Activated naive CD4-positive, alpha-beta T cell treated with anti-CD3 and anti-CD28 coated beads for 36 hours (primary cell): ENCODE measurements at places on chromosomes 7 and 10.

- DNase-seq, result peak; percentile 67
Observed at GRCh38 chr10:97701438-97702069, 12.0 kb upstream of the MARVELD1 start.

DNA sequence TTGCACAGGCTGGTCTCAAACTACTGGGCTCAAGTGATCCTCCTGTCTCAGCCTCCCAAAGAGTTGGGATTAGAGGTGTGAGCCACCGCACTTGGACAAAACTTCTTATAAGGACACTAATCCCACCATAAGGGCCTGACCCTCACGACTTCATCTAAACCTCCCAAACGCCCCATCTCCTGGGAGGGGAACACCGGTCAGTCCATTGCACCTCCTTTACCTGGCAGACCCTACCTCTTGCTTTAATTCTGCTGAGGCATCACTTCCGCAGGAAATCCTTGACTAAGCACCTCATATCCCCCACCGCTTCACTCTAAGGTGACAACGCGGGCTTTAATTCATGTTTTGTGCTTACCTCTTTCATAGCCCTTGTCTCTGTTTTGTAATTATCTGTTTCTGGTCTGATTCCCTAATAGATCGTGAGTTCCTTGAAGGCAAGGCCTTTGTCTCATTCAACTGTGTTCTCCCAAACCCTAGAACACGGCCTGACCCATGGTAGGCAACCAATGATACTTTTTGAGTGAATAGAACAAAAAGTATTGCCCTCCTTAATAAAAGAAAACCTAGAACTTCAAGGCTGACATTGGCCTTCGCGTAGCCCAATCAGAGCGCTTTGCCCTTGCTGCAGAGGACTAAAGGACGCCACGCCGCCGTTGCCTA is 481 bp upstream of the ZNF862 start:
- DNase-seq, result no peak

GRCh38 chr10:78759456-78760120 is 309.2 kb upstream of the ZMIZ1 start:
- no peak for DNase-seq

DNA sequence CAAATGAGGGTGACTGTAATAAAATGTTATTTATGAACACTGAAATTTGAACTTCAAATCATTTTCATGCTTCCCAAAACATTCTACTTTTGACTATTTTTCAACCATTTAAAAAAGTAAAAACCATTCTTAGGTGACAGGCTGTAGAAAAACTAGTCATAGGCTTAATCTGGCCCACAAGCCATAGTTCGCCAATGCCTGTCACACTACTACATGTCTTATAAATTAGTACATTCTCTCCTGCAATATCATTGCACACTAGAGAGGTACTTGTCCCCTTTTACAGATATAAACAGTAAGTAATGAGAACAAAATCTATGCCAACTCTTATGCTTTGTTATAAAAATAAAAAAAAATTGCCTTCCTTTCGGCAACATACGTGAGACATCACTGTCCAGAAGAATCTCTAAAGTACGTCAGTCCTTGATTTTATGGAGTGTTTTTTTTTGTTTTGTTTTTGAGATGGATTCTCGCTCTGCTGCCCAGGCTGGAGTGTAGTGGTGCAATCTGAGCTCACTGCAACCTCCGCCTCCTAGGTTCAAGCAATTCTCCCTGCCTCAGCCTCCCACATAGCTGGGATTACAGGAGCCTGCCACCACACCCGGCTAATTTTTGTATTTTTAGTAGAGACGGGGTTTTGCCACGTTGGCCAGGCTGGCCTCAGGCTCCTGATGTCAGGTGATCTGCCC is 23.2 kb downstream of the UPF2 start:
- DNase-seq, result no peak

- DNase-seq, result no peak
Observed at GRCh38 chr7:94391726-94392392, 2.8 kb upstream of the COL1A2 start.

- no peak for DNase-seq
Observed at GRCh38 chr10:44937196-44938005, 22.2 kb upstream of the RASSF4 start.

DNA sequence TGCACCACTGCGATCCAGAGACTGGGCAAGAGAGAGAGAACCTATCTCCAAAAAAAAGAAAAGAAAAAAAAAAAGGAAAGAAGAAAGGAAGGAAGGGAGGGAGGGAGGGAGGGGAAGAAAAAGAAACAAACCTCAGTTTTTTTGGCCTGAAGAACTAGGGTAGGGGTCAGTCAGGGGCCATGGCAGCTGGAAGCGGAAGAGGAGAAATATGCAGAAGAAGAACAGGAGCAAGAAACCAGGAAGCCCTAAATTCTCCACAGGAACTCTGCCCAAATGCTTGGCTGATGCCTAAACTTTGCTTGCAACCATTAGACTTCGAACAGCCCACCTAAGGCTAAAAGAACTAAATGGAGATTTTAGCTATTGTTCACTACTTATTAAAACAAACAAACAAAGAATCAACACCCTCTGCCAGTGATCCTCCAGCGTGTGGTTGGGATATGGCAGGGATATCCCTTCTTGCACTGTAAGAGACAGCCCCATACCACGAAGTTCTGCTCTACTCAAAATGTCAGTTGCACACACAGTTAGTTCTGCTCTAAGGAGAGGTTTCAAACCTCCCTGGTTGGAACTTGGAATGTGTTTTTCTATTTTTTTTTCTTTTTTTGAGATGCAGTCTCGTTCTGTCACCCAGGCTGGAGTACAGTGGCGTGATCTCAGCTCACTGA is 139.5 kb downstream of the FAM107B start:
- DNase-seq, result no peak

GRCh38 chr7:142548978-142549377 is 200.3 kb upstream of the PRSS1 start:
- DNase-seq, result no peak

- DNase-seq, result no peak
Observed at GRCh38 chr10:100858747-100859483, 53.8 kb upstream of the SLF2 start.

DNA sequence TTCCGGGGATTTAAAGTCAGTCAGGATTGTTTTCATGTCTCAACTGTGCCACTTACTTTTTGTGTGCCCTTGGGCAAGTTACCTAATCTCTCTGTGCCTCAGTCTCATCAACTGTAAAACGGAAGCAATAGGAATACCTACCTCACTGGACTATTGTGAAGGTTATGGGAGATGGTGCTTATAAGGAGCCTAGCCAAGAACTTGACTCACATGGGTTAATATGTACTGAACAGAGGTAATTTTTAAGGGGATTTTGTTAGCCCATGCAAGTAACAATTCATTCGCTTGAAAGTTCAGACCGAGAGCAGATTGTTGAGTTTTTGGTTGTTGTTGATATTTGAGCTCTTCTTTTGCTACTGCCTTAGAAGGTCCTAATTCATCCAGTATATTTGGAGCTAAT is 202.9 kb downstream of the ZNF365 start:
- DNase-seq, result no peak

- no peak for DNase-seq
Observed at GRCh38 chr10:76453997-76454396, 1022.6 kb downstream of the LRMDA start.

GRCh38 chr7:19830604-19831003 is 57.2 kb upstream of the TMEM196 start:
- no peak for DNase-seq

DNA sequence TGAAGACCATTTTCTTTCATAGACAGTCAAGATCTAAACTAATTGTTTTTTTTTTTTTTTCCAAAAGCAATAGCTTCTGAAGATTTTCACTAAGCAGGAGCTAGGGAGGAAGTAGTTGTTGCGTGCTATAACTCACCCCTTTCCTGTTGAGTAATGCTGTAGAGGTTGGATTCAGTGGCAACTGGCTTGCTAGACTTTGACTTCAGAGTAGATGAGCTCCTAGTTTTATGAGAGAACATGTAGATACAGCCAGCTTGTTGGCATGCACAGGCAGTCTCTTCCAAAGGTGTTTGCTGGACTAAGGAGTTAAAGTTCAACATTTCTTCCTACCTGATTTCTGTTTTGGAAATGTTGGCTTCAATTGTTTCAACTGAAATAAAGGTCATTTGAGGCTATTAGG is 66.2 kb upstream of the MXI1 start:
- peak; percentile 21 for DNase-seq

- DNase-seq, result no peak
Observed at GRCh38 chr7:107850643-107851042, 40.3 kb upstream of the DLD start.

- DNase-seq, result no peak
Observed at GRCh38 chr7:4726566-4726965, 44.5 kb downstream of the FOXK1 start.

- DNase-seq, result no peak
Observed at GRCh38 chr7:73437091-73437490, 3.5 kb downstream of the FZD9 start.

DNA sequence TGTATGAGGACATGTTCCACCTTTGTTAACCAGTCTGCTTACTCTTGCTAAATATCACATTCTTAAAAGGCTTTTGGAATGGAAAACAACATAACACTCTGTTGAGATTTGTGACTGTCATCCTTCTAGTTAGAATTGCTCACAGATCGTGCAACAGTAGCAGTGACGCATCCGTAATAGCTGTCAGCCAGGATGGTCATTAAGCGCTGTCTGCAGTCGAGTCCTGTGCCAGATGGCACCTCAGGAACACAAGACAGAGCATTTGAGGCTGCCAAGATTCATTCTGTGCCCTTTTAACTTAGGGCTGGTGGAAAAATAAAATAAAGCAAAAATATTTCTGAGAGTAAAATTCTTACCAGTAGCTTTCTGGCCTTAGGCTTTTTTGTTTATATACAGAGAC is 348.6 kb downstream of the ANKRD7 start:
- DNase-seq, result no peak

DNA sequence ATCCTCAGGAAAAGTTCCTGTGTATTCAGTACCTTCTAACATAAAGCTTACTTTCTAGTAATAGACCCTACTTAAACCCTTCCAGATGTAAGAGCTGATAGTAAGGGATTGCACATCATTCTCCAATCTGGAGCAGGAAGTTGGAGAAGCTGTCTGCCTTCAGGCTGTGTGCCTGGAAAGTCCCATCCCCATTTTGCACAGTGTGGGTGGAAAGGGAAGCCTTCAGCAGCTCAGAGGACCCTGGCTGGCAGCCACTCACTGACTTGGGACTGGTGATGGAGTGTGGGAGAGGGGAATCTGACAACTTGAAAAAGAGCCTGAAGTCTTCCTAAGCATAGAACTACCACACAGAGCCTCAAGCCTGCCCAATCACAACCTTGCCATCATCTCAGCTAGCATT is 164.1 kb upstream of the ADO start:
- no peak for DNase-seq

- DNase-seq, result peak; percentile 32
Observed at GRCh38 chr10:62815381-62816075, 638 bp downstream of the EGR2 start.

GRCh38 chr10:33095867-33096815 is 138.1 kb upstream of the ITGB1 start:
- DNase-seq, result no peak

- no peak for DNase-seq
Observed at GRCh38 chr7:97039374-97040065, 14.9 kb upstream of the DLX5 start.

GRCh38 chr10:3825862-3826351 is 40.9 kb upstream of the KLF6 start:
- DNase-seq, result no peak

- DNase-seq, result no peak
Observed at GRCh38 chr7:44415047-44415446, 75.4 kb downstream of the NUDCD3 start.

- no peak for DNase-seq
Observed at GRCh38 chr10:6603142-6604125, 23.4 kb upstream of the PRKCQ start.

GRCh38 chr7:81839708-81840369 is 70.0 kb upstream of the HGF start:
- DNase-seq, result no peak

- no peak for DNase-seq
Observed at GRCh38 chr7:130996205-130996832, 262.3 kb upstream of the KLF14 start.

- DNase-seq, result no peak
Observed at GRCh38 chr7:127245002-127245401, 7.7 kb downstream of the GRM8 start.

GRCh38 chr7:98774884-98775283 is 94.9 kb downstream of the TMEM130 start:
- no peak for DNase-seq

GRCh38 chr10:51980752-51981151 is 281.4 kb upstream of the CSTF2T start:
- no peak for DNase-seq

DNA sequence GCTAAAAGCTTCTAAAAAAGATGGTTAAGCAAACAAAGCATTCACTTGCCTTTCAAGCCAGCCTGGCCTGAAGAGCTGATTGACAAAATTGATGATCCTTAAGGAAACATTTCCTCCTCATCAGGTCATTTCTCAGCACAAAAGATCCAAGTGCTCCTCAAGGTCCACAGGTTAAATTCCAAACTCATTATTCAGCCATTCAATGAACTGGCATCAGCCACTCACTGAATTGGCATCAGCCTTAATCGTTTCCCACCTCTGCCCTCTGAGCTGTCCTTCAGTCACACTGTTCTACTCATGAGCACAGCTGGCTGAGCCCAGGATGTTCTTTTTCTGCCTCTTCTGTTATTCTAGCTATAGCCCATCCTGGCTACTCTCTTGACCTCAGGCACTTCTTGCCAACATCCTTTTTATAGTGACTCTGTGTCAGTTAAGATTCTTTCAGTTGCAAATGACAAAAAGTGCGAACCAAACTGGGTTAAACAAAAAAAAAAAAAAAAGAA is 147.5 kb downstream of the RAB11FIP2 start:
- DNase-seq, result no peak

GRCh38 chr10:69495666-69496065 is 44.4 kb downstream of the TSPAN15 start:
- DNase-seq, result no peak

DNA sequence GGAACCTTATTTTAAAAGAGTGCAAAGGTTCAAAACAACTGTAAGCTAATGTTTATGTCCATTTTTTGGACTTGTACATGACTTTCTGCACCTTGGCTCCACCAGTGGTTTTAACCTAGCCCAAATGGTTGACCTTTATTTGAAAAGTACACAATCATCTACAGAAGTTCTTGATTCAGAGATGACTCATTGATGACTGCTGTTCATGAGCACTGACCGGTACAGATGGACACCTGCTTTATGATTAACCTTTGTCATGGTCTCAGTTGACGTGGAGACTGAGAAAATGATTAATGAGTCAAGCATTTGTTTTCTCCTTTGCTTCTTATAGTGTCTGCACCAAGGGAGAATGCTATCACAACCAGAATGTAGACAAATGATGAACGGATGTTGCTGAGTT is 55.7 kb upstream of the PTER start:
- DNase-seq, result no peak
